M059J (cell line): ENCODE measurements at places on chromosomes 7 and 10. TPM values are rescaled to one million over a fixed set of nuclear protein-coding genes. Genes with fewer than 3 reads are reported as not detected.

The FAM25A gene
- total RNA-seq, result not detected in 2 replicates

- peak; percentile 99 for DNase-seq
These were observed 25.3 kb downstream of the EPHB4 start for GRCh38 chr7:100801833-100802568.

The KLF6 gene
- total RNA-seq, result 4.8 and 9.9 TPM in 2 replicates

The PRSS37 gene
- not detected in 2 replicates for total RNA-seq

DNA sequence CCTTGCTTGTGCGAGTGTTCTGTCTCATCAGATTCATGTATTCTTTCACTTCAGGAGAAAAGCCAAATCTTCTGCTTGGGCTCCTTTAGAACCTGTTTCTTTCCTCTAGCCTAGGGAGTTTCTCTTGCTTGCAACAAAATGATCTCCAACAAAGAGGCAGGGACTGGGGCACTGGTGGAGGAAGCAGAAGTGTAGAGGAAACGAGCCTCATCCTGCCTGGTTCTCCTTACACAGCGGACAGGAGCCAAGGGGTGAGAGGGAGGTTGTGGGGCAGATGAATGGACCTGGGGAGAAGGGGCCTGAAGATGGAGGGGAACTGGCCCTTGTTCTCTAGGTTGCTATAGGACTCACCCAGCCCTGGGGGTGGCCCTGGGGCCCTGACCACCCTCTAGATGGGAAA is 141.1 kb downstream of the PKD1L1 start:
- DNase-seq, result no peak

DNA sequence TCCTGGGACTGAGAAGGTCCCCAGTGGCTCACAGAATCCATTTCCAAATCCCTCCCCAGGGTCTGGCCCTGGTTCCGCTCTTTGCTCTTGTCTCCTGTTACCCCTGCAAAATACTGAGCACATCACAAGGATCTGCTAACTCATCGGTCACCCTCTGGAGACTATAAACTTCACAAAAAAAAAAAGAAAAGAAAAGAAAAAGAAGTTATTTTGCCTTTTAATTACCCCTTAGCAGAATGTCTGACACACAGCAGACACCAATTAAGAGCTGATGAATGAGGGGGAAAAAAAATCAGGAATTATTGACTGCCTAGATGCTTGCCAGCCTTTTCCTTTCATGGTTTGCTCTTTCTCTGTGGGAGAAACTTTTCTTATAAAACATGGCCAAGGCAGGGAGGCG is 578.7 kb downstream of the GRID1 start:
- DNase-seq, result no peak

- no peak for DNase-seq
These were observed 131.6 kb downstream of the NRBF2 start for GRCh38 chr10:63264617-63265221.

- no peak for DNase-seq
These were observed 2.9 kb downstream of the PKD2L1 start for GRCh38 chr10:100327007-100327717.

The AGMO gene
- not detected in 2 replicates for total RNA-seq

GRCh38 chr7:106248600-106248999 is 36.2 kb downstream of the NAMPT start:
- DNase-seq, result no peak

DNA sequence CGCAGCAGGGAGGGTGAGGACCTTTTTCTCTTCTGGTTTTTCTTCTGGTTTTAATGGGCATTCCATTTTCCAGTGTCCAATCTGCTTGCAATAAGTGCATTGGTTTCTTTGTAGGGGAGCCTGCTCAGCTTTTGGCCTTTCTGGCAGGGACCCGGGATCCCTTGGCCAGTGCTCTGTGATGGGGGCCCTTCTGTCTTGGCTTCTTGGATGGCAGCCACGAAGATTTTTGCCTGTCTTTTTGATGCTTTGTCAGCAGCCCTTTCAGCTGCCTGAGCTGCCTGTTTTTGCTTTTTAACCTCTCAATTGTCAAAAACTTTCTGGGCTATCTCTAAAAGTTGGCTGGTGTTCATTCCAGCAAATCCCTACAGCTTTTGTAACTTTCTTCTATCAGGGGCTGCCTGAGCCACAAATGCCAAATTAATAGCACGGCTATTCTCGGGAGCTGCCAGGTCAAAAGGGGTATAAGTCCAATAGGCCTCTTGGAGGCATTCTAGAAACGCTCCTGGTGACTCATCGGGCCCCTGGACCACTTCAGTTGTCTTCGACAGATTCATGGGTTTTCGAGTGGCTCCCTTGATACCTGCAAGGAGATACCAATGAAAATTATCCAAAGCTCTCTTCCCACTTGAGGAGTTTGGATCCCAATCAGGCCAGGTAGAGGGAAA is 179.9 kb upstream of the MBL2 start:
- DNase-seq, result no peak

DNA sequence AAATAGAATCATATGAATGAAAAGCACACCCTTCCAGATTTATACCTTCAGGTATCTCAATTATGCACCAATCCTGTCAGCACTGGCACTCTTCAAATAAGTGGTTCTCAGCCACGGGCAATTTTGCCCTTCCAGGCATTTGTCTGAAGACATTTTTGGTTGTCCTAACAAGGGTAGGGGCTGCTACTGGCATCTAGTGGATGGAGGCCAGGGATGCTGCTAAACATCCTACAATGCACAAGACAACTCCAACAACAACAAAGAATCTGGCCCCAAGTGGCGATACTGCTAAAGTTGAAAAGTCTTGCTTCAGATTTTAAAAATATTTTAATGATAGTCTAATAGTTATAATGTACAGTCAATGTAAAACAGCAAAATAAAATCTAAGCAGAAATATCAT is 16.1 kb downstream of the CCDC186 start:
- no peak for DNase-seq

The TRIM50 gene
- not detected in 2 replicates for total RNA-seq

GRCh38 chr7:158422887-158423560 is 164.6 kb downstream of the PTPRN2 start:
- no peak for DNase-seq
